Hepatocyte (in vitro differentiated cells): ENCODE measurements at places on chromosomes 2 and 18.
A peak's percentile ranks its signal among the peaks of the same experiment; 100 is the strongest.

DNA sequence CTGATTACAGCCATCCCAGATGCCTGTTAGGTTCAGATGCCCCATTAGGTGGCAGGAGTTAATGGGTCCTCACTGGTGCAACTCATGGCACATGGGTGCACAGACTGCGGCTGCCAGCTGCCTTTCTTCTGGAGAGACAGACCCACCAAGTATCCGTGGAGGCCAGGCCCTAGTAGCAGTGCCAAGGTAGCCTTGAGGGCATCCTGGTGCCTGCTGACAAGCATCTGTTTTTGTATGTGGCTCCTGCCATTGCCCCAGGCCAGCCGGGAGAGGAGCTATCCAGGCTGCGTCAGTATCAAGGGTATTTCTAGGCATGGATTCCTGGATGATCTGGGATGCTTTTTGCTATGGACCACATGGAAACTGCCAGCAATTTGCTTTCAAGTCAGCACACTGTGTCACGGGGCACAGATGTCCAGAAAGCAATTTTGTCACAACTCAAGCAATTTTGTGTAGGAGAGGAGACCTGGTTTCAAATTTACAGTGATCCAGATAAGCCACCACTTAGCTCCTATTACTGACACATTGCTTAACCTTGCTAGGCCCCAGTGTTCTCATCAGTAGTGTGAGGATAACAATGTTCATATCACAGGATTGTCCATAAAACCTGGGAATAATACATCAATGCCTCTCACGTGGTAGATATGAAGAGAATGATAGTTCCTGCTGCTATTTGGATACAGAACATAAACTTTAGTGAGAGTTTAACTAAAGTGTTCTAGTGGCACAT, 815.1 kb upstream of the RAB6C start:
- DNase-seq, result no peak

GRCh38 chr2:69147841-69148533, 135.0 kb downstream of the ANTXR1 start:
- DNase-seq, result no peak

DNA sequence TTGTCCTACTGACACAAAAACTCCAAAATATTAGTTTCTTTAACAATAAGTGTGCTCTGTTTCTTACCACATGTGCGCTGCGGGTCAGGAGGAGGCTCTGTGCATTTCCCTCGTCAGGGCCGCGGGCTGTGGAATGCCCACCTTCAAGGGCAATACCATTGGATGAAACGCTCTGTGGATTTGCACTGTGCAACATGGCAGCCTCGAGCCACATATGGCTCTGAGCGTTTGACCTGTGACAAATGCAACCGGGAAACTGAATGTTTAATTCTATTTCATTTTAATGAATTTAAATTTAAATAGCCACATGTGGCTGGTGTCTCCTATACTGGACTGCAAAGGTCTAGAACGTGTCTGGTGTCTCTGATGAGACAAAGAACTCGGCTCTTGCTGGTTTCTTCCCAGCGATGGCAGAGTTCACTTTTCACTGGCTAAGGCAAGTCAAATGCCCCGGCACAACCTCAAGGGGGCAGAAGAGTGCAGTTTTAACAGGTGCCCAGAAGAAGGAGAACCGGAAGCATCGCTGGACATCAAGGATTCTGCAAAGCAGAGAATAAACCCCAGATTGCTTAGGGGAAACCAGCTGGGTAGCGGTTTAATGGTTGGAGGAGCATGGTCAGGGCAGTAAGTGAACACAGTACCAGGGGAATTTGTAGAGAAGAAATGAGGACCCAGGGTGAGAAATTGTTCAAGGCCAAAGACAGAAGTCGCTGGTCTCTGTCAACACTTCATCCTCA, 37.0 kb upstream of the TMEM18 start:
- DNase-seq, result peak; percentile 81

- no peak for DNase-seq
Observed at GRCh38 chr18:54466248-54467005, 108.7 kb downstream of the C18orf54 start.

- no peak for DNase-seq
Observed at GRCh38 chr2:192669505-192670091, 474.9 kb upstream of the TMEFF2 start.

GRCh38 chr2:113176696-113177355, 3.1 kb downstream of the PSD4 start:
- no peak for DNase-seq

DNA sequence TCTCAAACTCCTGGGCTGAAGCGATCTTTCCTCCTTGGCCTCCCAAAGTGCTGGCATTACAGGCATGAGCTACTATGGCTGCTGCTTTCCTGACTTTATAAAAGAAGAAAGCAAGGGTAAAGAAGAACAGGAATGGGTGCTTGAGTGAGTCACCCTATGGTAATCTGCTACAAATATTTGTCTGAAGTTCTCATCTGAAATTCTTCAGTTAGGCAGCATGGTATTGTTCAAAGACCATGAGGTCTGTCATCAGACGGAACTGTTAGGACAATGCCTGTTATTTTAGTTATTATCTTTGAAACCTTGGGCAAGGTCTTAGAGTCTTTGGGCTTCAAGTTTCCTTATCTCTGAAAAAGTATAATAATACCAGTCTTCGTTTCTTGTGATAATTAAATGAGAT, 695.8 kb downstream of the RNF144A start:
- no peak for DNase-seq

- peak; percentile 47 for DNase-seq
Observed at GRCh38 chr2:223797811-223798721, 39.3 kb downstream of the AP1S3 start.

GRCh38 chr18:40937386-40937785, 1017.6 kb upstream of the PIK3C3 start:
- no peak for DNase-seq
